Adrenal gland (tissue), 19 donors: ENCODE measurements at places on chromosomes 11 and 22. TPM values are rescaled to one million over a fixed set of nuclear protein-coding genes. Genes with fewer than 3 reads are reported as not detected.

GRCh38 chr11:95415837-95416304, 184.9 kb upstream of the SESN3 start:
- no peak for DNase-seq

DNA sequence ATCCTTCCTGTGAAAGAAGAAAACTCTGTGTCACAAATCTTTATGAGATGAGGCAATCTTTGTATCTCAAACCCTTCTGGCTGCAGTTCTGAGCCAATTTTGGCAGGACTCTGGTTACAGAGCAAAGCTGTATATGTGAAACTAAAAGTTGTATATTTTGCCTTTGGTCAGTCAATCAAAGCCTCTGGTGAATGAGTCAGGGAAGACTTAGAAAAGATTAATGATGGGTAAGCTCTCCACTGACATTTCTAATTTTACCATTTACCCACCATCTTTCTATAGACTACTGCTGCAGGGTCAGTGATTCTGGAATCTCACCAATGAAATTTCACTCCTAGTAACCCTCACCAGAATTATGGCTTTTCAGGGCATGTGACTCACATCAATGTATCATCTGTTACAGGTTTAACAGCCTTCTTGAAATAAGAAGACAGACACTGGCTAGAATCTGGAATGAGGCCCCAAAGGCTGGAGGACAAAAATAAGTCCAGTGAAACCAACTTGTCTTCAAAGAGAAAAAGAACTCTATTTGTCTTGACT, 43.3 kb downstream of the USP35 start:
- peak; percentile 76 for DNase-seq

GRCh38 chr11:117519590-117519989, 191.9 kb downstream of the CEP164 start:
- no peak for DNase-seq

DNA sequence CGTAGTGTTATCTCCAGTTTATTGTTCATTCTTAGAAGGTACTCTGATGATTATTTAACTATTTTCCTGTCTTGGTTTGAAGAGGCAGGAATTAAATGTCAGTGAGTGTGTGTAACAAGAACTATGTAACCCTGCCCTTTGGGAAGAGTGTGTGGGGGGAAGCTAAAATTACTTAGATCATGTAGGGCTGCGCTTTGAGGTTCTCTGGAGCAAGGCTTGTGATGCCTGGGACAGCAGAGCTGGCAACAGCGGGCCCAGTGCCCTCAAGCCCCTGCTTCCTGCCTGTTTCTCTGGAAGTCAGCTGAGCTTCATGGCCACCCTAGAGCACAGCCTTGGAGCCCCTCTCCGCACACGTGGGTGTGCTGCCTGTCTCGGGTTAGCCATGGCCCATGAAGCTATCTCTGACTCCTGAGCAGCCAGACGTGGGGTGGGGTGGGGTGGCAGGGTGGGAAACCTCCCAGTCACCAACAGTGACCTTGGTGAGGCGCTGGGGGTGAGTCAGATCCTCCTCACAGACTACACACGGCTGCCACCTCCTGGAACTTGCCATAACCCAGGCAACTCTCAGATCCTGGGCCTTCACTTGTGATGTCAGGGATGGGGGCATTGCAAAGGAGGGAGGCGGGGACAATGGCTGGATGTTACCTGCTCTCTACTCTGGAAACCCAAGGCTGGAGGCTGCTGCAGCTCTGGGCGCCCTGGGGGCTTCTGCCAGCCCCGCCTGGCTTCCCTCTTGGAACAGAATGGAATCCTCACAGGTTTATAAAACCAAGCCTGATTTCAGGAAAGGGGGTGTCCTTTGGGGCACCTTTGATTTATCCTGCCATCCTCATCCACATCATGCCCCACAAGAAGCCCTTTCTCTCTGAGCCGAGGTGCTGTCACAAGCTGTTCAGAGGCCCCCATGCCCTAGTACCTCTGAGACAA, 88.6 kb downstream of the SNX19 start:
- DNase-seq, result peak; percentile 85

DNA sequence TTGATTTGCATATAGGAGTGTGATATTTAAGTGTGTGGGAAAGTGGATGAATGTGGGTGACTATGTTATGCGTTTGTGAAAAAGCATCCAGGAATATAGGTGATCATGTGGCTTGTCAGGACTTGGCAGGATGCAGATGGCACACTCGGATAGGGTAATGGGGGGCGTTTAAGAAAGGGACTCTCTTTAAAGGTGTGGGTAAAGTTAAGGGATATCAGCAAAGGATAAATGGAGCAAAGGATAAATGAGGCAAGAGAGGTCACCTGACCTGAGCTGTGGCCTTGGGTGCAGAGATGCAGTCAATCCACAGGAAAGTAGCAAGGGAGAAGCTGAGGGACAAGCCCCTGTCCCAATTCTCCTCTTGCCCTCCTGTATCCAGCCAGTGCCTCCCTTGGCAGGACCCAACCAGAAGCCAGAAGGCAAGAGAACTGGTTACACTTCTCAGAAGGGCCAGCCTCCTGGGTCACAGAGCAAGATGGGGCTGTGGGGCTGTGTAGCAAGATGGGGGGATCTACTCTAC, 47.5 kb upstream of the GRAMD1B start:
- no peak for DNase-seq

OR8G5 gene
- total RNA-seq, result not detected

MUC5AC gene
- not detected for total RNA-seq

CASP5 gene
- total RNA-seq, result 0.90 TPM
